ENCODE measurements at places on chromosomes 1 and 21.
A peak's percentile ranks its signal among the peaks of the same experiment; 100 is the strongest.

GRCh38 chr1:19577036-19577435 is 67.1 kb upstream of the NBL1 start:
- DNase-seq = no peak

- DNase-seq = no peak
Measured at GRCh38 chr1:227374846-227375245, 56.6 kb upstream of the CDC42BPA start.

- DNase-seq = no peak
Measured at GRCh38 chr1:220019071-220019470, 27.2 kb downstream of the EPRS1 start.

- DNase-seq = no peak
Measured at GRCh38 chr1:210418863-210419650, 90.4 kb downstream of the HHAT start.

- DNase-seq = no peak
Measured at GRCh38 chr1:41749991-41750745, 168.6 kb downstream of the HIVEP3 start.

GRCh38 chr21:35244514-35244913 is 195.4 kb upstream of the RUNX1 start:
- no peak for DNase-seq

DNA sequence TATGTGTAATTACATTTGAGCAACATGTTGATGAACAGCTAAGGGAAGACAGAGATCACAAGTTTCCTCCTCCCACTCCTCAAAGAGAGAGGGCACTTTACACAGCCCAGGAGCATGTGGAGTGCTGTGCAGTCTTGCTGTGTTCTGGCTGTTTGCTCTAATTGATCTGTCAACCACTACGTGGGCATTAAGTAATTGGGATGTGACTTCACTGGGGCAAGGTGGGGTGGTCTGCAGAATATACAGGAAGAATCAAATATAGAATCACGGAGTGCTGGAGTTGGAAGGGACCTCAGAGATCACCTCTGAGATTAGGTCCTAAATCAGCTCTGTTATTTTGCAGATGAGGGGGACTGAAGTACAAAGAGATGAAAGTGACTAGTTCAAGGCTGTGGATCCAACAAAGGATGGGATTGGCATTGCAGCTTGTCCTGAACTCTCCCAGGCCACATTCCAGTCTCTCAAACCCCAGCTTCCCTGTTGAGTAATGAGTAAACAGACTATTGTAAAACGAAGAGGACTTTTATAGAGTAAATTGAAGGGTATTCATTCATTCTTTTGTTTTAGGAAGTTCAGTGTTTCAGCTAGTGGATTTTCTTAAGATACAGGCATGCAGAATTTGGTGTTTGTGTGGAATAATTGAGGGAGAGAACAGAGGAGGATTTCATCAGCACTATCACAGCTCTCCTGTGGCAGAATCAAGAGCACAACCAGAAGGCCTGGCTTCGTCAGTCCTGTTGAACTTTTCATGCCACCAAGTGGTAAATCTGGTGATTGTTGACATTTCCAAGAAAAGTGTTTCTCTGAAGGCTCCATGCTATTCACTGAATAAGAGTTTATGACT is 22.4 kb downstream of the NOS1AP start:
- DNase-seq = no peak

DNA sequence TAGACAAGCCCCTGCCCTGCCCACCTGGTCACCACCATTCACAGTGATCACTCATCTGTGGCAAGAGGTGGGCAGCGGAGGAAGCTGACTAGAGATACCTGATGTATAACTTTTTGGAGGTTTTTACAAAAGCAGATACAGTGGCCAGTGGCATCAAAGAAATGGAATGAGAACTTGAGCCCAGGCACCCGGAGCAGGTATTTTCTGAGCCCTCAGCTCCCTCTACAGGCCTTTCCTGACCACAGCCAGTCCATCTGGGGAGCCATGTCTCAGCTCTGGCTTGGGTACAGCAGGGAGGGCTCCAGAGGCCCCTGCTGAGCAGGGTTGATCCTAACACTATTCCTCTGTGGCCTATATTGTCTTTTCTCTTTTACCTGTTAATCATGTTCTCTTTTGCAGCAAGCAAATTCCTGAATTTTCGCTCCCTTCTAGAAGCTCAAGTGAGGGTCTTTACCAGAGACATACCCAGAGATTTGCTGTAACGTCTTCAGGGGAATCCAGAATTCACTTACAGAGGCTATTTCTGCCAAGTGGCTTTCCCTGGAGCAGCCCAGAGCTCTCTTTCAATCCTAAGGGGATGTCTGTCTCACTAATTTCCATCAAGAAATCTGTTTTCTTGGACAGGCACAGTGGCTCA is 27.3 kb downstream of the GPR157 start:
- peak; percentile 53 for DNase-seq

GRCh38 chr1:58839846-58840835 is 56.3 kb upstream of the JUN start:
- DNase-seq = no peak

DNA sequence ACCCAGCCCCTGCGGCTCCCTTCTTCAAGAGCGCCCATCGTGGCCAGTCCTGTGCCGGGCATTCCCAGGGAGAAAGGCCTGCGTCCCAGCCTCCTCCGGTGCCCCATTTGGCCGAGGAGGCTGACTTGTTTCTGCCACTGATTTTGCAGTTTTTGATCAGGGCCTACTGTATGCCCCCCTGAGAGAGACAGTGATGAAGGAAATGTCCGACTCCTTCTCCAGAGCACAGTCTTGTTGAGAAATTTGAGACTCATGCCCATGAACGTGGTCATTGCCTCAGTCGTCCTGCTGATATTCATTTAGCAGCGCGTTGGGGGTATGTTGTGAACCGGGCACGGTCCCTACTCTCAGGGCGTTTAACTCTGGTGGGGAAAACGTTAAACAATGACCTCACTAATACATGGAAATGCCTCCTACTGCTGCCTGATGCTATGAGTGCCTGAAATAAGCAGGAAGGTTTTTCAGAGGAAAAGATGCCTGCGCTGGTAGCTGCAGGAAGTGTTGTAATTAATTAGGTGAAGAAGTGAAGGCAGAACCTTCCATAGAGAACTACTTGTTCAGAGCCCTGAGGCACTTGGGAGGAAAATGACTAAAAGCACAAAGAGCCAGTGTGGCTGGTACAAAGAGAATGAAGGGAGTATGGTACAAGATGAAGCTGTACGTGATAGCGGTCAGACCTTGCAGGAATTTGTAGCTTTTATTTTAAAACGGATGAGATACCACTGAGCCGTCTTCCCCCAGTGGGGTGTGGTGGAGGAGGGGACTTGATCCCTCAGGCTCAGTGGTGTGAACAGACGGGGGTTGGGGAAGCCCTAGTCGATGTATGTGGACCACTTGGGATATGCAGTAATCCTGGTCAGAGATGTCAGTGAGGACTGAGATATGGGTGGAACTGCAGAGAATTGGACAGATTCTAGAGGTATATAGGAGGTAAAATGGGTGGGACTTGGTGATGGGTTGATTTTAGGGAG is 730 bp downstream of the ZCCHC17 start:
- peak; percentile 9 for DNase-seq

DNA sequence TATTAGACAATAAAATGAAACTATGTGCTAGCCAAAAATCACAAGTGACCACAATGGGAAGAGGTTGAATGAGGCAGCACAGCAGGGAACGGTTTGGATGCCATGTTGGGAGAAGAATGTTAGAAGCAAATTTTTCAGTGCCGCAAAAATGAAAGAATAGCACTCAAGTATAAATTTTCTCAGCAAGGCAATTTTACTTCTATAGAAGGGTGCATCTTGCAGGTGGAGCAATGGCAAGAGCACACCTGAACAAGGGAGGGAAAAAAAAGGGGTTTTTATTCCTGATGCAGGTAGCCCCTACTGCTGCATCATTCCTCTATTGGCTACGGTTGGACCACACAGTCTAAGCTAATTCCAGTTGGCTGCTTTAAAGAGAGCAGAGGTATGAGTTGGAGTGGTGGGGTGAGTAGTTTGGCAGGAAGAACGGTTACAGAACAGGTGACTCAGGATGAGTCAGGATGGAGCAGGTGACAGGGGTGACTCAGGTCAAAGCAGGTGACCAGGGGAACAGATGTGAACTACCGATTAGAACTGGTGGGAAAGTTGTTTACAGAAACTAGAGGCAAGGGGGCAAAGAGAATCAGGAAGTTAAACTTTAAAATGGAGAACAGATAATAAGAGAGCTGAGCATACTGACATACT is 301.1 kb upstream of the NRIP1 start:
- DNase-seq = no peak

DNA sequence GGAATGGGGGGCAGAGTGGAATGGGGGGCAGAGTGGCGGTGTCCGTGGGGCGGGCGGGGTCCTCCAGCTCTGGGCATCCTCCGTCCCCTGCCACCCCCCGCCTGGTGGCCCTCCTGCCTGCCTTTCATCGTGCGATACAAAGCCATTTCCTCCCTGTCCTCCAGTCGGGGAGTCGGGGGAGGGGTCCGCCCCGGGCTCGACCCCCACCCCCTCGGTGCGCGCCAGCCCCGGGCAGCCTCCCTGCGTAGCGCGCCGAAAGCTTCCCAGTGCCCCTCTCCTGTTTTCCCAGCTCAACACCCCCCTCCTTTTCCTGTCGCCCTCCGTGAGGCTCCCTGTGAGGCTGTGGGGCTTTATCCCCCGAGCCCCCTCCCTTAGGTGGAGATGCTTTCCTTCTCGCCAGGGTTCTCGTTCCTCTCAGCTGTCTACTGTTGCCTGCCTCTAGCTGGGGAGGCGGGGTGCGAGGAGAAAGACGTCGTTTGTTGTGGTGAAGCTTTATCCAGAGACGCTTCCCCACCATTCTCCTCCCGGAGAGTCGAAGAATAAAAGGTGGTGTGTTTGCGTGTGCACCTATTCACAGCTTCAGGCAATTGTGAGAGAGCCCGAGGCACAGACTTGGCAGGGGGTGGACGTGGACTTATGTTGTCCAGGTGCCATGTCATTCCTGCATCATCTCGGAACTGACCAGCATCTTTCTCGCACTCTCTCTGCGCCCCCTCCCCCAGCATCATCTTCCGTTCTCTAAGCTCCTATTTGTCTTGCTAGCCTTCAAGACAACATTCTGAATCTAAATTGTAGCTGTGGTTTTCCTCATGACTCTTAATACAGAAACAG is 848 bp downstream of the DNM3 start:
- peak; percentile 18 for DNase-seq
